ENCODE measurements at places on chromosomes 16 and 17.
A peak's percentile ranks its signal among the peaks of the same experiment; 100 is the strongest.

DNA sequence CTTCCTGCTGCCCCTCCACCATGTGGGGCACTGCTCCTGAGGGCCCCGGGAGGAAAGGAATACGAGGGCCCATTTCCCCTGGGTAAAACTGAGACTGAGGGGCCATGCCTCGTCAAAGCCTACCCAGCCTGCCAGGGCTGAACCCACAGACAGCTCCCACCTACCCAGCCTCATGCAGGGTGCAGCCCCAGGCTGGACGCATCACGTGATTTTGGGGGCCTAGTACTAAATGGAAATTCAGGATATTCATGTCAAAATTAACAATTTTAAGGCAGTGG lies 3.4 kb upstream of the OSGIN1 start:
- no peak for DNase-seq

DNA sequence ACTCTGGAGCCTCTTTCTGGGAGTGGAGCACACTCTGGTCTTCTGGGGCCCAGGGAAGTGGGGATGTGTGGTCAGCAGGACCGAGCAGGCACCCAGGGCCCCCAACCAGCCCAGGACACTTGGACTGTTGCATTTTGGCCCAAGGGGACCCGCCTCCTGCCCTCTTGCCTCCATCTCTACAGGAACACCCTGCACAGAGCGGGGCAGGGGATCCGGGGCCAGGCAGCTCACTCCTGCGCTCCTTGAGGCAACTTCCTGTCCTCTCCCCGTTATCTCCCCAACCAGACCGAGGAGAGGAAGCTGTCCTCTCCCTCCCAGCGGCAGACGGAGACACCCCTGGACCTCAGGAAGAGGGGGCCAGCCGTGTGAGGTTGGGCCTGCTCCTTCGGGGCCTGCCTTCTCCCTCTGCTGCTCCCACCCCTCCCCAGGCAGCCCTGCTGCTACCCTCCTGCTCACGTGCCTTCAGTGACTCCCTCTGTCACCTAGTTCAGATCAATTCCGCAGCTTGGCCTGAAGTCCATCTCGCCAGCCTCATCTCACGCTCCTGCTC lies 10.0 kb upstream of the ATP2A3 start:
- no peak for DNase-seq

- DNase-seq, result peak; percentile 88
Measured at GRCh38 chr17:74770498-74771318, 5.4 kb downstream of the NAT9 start.

GRCh38 chr16:75244844-75245758 lies 6.3 kb downstream of the BCAR1 start:
- no peak for DNase-seq

- peak; percentile 29 for DNase-seq
Measured at GRCh38 chr17:32445074-32445415, 735 bp downstream of the PSMD11 start.

DNA sequence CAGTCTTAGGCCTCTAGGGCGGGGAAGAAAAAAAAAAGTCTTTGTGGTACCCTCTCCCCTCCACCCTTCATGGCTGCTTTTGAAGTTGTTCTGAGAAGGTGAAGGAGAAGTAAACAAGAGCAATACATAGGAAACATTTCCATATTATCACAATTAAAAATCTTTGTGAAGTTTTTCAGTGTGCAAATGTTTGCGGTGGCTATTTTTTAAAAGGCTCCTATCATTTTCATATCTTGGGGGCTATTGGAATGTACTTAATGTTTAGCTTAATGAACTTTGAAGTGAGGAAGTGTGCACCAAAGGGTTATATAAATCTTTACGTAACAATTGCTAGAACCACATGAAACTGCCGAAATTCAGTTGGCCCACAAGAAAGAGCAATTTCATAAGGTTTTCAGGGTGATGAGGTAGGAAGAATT lies 7.6 kb downstream of the NOL11 start:
- no peak for DNase-seq

DNA sequence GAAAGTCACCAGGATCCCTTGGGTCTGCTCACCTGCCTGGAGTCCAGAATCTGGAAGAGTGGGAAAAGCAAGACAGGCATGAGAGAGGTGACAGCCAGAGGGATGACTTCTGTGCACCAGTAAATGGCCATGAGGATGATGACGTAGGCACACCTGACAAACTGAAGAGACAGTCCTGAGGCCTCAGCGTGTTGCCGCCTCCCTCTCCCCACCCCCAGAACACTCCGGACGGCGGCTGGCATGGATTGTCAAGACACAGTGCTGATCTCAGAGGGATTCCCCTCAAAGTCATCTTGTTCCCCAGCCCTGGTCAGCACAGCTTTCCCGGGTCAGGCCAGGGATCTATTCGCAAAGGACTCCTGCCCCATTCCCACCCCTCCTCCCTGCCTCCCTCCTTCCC lies 6.2 kb downstream of the SLC13A5 start:
- DNase-seq, result no peak

GRCh38 chr16:11320170-11320569 lies 25.1 kb upstream of the RMI2 start:
- no peak for DNase-seq

DNA sequence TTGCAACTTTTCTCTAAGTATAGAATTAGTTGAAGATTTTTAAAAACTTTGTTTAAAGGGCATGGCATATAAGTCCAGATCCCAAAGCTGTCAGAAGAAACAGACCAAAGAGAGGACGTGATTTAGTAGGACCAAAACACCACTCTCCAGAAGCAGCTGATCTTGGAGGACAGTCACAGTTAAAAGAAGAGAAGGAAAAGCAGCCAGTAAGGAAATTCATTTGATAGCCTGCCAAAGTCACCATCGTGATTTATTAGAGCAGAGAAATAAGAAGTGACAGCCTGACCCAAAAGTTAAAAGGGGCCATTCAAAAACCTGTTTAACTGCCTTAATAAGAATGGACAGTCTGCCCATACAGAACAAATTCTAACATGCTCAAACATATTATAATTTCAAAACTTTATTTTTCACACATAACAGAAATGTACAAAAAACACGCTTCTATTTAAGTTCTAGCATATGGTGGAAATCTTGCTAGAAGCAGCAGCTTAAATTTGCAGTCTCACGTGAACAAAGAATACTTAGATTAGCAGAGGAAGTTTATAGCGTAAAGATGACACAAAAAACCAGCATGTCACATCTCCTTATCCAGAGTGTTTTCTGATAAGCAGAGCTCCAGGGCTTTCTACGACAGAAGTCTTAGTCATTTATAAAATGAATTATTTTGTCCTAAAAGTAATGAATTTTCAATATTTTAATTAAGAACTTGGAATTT lies 37.2 kb downstream of the TXNDC11 start:
- no peak for DNase-seq

DNA sequence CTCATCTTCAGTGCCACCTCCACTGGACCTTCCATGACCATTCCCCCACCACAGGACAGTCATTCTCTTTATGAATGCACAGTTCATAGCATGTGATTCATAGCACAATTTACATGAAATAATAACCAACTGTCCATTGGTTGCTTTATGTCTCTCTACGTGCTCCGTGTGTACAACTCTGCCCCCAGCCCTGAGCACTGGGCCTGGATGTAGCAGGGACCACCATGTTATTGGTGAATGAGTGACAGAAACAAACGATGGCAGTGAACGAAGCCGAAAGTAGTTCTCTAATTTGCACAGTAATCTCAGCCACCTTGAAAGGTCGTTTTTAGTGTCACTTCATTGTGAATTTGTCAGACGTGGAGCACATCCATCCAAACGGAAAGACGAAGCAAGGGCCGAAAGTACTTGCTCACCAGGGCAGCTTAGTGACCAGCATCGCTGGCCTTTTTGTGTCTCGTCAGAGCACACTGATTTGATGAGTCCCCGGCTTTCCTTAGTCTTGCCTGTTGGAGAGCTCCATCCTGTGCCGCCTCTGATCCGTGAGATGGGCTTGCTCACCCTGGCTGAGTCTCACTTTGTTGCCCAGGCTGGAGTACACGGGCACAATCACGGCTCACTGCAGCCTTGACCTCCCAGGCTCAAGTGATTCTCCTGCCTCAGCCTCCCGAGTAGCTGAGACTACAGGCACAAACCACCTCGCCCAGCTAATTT lies 95.3 kb downstream of the CMIP start:
- DNase-seq, result no peak

- DNase-seq, result no peak
Measured at GRCh38 chr16:35752012-35752772, 2292.8 kb downstream of the TP53TG3F start.

- DNase-seq, result peak; percentile 55
Measured at GRCh38 chr17:49779739-49780231, 8.7 kb upstream of the KAT7 start.

DNA sequence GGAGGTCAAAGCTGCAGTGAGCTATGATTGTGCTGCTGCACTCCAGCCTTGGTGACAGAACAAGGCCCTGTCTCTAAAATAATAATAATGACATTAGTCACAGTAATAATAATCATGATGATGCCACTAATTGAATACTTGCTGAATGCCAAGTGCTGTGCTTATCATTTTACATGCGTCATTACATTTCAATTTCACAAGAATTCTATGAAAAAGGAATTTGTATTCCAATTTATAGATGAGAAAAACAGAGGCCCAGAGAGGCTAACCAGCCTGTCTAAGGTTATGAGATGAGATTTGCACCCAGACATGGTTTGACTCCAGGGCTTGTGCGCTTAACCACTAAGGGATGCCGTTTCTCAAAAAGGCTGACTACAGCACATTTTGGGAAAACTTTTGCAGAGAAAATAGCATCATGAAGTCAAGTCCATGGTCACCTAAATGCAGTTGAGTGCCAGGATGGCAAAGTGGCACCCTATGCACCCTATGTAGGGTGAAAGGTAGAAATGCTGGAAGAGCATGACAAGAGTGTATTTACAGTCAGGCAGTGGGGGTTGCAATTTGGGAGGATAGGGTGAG lies 144.3 kb upstream of the CACNG3 start:
- DNase-seq, result no peak

GRCh38 chr17:8117980-8118768 lies at the start of gene ALOXE3:
ALOXE3 (minus strand) TSS chr17:8118514; CDS start chr17:8117990, 524 bp downstream.
- DNase-seq, result peak; percentile 54

GRCh38 chr17:72404872-72405271 lies 284.1 kb downstream of the SOX9 start:
- DNase-seq, result no peak

DNA sequence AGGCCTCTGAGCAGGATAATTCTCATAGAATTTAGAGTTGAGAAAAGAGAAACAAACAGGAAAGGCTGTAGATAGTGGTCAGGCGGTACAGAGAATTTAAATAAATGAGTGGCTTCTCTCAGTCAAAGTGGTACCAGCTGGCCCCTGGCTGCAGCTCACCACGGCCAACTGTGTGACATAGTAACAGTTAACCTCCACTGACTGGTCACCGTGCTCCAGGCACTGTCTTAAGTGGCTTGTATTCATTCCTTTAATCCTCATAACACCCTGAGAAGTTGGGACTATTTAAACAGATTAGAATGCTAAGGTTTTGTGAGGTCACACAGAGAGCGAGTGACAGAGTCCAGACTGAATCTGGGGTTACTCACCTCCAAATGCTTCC lies 108.9 kb downstream of the GNAO1 start:
- DNase-seq, result no peak

DNA sequence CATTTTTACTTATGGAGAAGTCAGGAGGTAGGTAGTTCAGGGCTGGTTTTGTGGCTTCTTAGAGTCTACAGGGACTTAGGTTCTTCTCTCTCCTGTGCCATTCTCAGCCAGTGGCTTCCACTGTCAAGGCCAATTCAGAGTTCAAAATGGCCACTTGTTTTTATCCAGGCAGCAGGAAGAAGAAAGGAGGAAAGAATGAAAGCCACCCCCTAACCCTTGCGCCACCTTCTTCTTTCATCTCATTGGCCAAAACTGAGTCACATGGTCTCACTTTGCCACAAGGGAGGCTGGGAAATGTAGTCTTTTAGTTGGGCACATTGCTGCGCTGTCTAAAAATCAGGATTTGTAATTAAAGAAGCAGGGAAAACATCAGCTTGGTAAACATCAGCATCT lies 60.8 kb upstream of the MED9 start:
- no peak for DNase-seq

GRCh38 chr16:30076276-30076791 lies 540 bp downstream of the PPP4C start:
- DNase-seq, result peak; percentile 24

DNA sequence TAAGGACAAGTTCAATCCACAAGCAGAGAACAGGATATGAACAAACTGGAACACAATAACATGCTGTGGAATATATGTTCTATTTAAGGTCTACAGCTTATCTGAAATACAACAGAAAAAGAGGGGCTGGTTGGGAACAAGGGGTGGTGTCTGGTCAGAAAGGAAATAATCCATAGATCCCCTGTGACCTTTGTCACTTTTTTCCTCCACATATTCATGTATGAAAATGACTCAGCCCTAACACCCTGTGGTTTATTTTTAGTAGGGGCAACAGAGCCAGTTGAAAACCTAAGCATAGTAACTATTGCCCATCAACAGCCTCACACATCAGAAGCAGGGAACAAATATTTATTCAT lies 12.3 kb upstream of the SPAG9 start:
- DNase-seq, result no peak

DNA sequence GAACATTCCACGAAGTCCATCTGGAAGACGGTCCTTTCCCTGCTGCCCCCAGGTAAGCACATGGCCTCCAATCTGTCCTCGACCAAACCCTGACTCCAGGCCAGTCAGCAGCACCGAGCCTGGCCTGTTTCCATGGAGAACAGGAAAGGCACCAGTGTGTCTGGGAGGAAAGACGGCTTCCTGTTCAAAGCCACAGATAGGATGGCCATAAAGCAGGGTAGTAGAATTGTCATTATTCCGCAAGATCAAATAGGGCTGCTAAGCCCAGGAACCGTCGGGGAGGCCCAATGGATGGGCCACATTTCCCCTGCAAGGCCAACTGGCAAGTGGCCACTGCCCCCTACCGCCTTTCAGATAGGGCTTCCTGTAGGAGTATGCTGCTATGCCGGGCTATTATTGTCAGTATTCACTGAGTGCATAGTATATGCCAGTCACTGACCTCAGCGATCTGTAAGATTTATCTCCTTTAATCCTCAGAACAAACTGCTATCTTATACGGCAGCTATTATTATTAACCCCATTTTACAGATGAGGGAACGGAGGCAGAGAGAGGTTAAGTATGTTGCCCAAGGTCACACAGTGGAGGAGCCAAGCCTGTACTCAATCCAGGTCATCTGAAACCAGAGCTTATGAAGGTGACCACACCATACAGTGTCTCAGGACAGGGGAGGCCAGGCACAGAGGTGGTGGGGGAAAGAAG lies 23.0 kb upstream of the PLCG2 start:
- no peak for DNase-seq

DNA sequence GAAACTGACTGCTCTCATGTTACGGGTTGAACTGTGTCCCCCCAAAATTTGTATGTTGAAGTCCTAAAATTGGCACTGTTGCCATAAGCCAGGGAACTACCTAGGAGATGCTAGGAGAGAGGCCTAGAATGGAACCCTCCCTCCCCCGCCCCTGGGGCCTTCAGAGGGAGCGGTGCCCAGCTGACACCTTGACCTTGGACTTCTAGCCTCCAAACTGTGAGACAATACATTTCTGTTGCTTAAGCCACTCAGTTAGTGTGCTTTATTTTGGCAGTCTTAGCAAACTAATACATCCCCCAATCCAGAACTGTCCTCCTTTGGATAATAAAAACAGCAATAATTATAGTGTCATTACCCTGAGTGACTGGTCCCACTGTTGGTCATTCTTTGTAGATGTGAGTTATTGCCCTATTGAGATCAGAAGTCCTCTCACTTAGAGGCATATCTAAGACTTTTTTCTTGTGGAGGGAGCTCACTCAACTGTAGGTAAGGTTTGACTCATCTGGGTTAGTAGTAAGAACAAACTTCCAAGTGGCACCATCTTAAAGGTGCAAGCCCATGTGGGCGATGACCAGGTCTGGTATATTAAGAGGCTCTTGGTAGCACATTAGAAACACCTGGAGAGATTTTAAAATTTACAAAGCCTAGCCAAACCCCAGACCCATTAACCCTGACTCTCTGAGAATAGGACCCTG lies 93.0 kb upstream of the HLF start:
- no peak for DNase-seq

GRCh38 chr16:86477642-86478041 lies 32.7 kb upstream of the FOXF1 start:
- DNase-seq, result no peak

Measured in CD4-positive, alpha-beta T cell treated with Interleukin-17A for 4 hours (primary cell).